EL (cell line): ENCODE measurements at places on chromosomes 2 and 18.

GRCh38 chr2:236593956-236594355 is 24.3 kb downstream of the ACKR3 start:
- no peak for DNase-seq

- no peak for DNase-seq
Observed at GRCh38 chr2:47293976-47294375, 109.0 kb upstream of the MSH2 start.

DNA sequence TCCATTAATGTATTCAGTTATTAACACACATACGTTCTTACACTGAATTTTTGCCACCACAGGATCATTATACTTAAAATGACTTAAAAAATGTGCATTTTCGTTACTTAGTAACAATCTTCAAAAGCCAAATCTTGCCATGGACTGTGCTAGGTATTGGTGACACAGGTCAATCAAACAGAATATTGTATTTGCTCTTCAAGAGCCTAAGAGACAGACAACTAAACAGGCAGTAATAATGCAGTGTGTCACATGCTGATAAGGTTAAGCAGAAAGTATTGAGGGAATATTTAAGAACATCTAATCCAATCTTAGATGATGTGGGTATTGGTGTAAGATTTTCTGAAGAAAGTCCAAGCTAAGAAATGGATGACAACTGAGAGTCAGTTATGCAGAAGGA is 56.9 kb downstream of the FBXO11 start:
- no peak for DNase-seq

GRCh38 chr2:18626958-18627650 is 37.7 kb upstream of the NT5C1B start:
- DNase-seq = peak; percentile 34

- no peak for DNase-seq
Observed at GRCh38 chr2:217636991-217637561, 365.7 kb downstream of the TNS1 start.

DNA sequence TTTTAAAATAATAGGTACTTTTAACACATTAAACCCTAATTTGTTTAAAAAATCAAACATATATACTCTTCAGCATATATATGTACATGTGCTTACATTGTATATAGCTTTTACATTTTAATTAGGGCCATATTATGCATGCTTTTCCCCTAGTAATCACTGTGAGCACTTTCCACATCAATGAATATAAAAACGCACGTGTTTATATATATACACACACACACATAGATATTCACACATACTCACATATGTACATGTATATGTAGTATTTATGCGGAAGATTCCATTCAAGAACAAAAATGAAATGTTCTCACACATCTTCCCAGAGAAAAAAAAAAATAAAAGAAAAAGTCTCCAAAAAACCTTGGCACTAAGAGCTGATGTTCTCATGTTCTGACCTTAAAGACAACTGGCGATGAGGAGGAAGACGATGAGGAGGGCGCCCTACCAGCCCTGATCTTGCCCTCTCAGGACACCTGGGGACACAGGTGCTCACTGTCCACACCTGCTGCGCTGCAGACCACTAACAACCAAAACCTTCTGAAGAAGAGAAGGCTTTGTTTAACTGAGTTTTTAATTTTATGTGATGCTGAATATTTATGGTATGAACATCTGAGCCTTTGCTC is 184.7 kb downstream of the HDAC4 start:
- DNase-seq = no peak

DNA sequence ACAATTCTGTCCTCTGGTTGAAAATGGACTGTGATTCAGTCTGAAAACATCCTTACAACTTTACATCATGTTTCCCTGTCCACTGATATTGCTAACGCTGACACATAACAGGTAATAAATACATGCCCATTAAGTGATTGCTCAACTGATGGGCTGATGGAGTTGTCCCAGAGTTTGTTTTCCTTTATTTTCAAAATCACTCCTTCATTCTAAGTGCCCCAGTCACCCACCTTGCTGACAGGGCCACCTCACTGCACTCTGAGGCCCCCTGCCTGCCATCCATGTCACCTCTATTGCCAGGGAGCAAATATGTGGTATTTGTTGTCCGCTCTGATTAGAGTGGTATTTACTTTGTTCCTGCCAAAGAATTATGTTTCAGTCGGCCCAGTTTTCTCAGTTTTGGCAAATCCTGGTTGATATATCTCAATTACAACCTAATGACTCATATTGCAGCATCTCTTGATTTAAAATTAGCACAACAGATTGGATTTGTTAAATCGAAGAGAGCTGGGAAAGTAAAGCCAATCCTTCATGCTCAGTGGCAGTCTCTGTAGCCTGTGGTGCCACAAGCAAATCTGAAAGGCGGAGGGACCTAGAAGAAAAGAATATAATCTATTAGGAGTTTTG is 105.1 kb downstream of the RDH14 start:
- peak; percentile 69 for DNase-seq
